Stimulated activated CD4-positive, alpha-beta T cell treated with anti-CD3 and anti-CD28 coated beads, Interleukin-1b, Interleukin-23, amount 100 ng/mL, for 1 hour (primary cell): ENCODE measurements at places on chromosomes 12 and 14.
A peak's percentile ranks its signal among the peaks of the same experiment; 100 is the strongest.

DNA sequence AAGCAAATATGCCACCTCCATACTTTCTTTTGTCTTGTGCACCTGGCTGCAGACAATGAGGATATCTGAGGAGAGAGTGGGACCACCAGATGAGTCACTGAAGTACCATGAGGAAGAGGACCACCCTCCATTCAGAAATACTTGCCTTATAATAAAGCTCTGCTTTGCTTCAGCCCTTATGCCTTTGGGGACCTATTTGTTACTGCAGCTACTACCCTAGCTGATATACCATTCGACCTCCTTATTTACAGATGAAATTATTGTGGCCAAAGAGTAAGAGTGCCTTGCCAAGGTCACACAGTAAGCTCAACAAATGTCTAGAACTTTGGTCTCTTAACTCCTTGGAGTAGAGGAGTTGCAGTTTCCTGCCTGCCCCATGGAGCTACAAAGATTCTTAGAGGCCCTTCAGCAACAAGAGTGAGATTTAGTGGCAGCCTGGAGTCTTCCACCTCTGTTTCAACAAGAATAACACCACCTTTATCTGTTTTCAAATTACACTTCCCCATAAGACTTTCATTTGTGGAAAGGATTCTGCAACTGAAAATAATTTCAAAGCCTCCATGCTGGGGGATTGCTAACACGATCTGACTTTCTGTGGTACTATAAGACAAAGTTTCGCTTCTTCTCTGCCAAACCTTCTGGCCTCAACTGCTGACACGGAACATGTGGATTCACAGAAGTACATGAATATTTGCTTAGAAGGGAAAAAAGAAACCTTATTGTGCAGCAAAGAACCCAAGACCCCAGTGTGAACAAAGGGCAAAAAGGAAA lies 3.6 kb downstream of the CMKLR1 start:
- DNase-seq, result no peak

- no peak for DNase-seq
These were observed 1.3 kb upstream of the OAS3 start for GRCh38 chr12:112936927-112937326.

- no peak for DNase-seq
These were observed 1.9 kb downstream of the PLEKHG3 start for GRCh38 chr14:64706119-64706592.

GRCh38 chr12:114851981-114852380 lies 168.0 kb upstream of the TBX3 start:
- DNase-seq, result no peak

DNA sequence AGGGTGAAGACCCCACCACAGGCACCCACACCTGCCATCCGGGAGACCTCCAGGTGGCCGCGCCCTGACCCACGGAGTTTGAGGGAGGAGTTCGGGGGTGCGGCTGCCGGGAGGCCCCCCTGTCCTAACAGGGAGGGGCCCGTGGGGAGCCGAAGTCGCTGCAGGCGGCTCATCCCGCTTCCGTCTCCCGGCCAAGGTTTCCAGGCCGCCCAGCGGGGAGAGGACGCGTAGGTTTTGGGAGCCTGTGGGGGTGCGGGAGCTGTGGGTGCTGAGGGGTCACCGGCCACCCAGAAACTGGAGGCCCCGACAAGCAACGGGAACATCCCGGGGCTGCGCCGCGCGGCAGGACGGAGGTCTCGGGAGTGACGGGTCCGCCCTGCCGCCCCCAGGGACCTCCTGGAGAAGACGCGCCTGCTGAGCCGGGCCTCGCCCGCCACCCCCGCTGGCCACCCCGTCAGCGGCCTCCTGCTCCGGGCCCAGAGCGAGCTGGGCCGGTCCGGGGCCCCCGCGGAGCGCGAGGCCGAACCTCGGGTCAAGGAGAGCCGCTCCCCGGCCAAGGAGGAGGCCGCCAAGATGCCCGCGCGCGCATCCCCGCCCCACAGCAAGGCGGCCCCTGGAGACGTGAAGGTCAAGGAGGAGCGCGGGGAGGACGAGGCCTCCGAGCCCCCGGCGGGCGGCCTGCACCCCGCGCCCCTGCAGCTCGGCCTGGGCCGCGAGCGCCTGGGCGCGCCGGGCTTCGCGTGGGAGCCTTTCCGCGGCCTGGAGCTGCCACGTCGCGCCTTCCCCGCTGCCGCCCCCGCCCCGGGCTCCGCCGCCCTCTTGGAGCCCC lies 27.6 kb downstream of the LRCOL1 start:
- no peak for DNase-seq

GRCh38 chr12:100199347-100200149 lies 1.1 kb upstream of the ACTR6 start:
- DNase-seq, result peak; percentile 41

DNA sequence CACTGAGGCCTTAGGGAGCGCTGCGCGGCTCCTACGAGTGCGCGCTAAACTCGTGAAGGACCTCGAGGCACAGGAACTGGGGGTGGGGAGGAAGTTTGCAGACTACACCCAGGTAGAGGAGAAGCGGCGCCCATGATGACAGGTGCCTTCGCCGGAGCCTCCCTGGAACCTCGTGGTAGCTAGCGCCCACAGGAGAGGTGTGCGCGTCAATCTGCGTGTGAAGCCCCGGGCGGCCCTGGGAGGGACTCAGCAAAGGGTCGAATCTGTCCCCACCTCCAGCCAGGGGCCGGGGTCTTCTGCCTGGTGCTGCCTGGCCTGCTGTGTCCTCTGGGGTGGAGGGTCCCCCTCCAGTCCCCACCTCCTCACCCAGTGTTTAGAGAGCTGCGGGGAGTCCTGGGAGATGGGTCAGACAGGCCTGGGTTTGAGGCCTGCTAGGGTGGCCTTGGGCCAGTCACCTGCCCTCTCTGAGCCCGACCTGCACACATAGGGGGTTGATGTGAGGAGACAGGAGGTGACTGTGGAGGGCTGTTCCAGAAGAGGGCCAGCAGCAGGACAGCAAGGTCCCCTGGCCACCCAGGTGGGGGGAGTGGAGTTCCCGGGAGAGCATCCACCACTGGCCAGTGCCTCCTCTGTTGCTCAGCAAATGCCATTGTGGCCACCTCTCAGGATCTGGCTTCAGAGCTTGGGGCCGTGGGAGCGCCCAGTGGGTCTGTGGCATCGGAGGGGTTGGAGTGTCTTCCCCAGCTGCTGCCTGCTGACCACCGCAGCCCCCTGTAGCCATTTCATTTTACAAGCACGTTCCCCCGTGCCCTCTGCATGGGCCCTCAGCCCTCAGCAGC lies 20.2 kb upstream of the KIF26A start:
- DNase-seq, result no peak

- DNase-seq, result no peak
These were observed 100.9 kb upstream of the AEBP2 start for GRCh38 chr12:19338405-19338804.

- no peak for DNase-seq
These were observed 36.3 kb upstream of the BAZ1A start for GRCh38 chr14:34911209-34912150.

DNA sequence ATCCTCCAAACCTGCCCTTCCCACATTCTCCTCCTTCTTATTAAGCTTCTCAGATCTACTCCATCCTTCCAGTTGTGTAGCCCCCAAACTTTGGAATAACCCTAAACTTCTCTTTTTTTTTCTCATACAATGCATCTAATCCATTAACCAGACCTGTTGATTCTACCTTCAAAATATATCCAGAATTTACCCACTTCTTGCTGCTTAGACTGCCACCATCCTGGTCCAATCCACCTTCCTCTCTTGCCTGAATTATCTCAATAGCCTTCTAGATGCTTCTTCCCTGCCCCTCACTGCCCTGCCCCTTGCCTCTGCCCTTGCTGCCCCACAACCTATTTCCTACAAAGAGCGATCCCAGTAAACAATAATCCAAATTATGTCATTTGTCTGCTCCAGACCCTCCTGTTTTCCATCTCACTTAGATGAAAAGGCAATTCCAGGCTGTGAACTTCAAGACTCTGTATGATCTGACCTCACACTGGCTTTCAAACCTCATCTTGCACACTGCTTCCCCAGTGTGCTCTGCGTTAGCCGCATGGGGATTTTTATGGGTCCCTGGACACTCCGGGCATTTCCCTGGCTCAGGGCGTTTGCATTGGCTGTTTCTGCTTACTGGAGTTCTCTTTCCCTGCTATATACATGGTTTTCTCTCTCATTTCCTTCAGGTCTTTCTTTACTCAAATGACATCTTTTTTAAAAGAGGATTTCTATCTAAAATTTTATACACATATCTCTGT lies 42.6 kb upstream of the HIF1A start:
- no peak for DNase-seq

- no peak for DNase-seq
These were observed 111.3 kb downstream of the AEBP2 start for GRCh38 chr12:19550626-19551025.

DNA sequence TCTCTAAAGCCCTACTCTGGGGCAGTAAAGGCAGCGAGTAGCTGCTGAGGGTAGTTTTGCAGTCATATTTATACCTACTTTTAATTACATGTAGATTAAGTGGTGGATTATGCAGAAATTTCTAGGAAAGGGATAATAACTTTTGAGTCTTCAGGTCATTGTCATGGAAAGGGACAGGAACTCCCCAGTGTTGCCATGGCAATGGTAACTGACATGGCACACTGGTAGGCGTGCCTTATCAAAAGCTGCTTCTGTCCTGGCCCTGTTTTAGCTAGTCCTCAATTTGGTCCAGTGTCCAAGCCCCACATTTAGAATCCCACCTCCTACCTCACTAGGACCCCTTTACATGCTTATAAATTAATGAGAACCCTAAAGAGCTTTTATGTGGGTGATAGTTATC lies 303.1 kb downstream of the VRK1 start:
- DNase-seq, result no peak

DNA sequence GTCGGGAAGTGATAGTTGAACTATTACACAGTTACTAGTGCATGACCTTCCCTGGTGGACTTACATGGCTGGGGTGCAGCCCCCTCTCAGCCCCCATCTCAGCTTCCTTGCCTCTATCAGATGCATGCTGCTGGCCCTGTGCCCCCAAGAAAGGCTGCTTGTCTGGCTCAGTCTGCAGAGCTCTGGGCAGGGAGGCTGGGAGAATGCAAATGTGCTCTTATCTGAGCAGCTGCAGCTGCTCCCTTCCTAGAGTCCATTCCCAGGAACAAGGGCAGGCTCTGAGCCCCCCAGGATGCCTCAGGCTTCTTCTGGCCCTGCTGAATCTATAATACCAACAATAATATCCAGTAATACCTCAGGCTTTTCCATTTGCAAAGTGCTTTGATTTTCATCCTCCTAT lies 218.1 kb upstream of the SRRM4 start:
- no peak for DNase-seq

DNA sequence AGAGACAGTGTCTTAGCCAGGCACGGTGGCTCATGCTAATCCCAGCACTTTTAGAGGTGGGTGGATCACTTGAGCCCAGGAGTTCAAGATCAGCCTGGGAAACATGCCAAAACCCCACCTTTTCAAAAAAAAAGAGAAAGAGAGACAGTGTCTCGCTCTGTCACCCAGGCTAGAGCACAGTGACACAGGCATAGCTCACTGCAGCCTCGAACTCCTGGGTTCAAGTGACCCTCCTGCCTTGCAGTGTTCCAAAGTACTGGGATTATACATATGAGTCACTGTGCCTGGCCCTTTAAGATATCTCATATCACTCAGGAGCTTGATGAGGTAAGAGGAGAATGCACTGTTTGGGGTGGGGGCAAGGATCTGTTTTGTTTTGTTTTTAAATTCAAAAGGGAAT lies 48.1 kb upstream of the LTBP2 start:
- no peak for DNase-seq

GRCh38 chr12:1305791-1306500 lies 288.4 kb downstream of the FBXL14 start:
- no peak for DNase-seq

DNA sequence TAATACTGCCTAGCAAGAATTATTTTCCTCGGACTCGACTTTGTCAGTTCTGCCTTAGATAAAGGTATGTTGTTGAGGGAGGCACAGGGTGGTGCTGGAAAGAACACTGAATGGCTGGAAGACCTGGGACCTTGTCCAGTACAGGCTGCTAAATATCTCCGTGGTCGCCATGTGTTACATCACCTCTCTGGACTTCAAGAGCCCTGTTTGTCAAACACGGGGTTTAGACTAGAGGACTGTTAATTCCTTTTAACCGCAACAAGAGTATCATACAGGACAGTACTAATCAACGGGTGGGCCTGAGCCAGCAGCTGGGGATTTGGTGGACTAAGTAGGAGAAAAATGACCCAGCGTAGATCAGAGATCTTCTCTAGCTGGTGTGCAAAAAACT lies 476.3 kb downstream of the LRIG3 start:
- no peak for DNase-seq

DNA sequence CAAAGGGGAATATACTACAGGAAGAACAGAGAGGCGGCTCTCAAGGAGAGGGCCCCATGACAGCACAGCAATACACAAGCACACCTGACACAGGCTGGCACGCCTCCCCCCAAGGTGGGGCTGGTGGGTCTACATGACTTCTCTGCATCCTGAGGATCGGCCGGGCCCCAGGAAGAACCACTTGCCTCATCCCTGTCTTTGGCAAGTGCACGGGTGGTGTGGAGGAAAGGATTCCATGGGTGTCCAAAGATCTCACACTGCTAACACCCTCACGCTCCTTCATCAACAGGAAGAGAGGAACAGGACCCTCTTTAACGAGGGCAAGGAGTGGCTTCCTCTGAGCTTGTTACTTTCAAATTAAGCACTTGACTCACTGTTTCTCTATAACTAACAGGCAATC lies 7.3 kb downstream of the VAMP1 start:
- no peak for DNase-seq

GRCh38 chr12:1628666-1629337 lies at the start of gene WNT5B:
TSS of gene WNT5B (plus strand) at chr12:1629231. CDS start at chr12:1631355, 2,124 bp downstream.
- DNase-seq, result no peak

- DNase-seq, result no peak
These were observed 1.4 kb upstream of the PHC1 start for GRCh38 chr12:8912914-8913313.

- DNase-seq, result no peak
These were observed 3.4 kb downstream of the CKB start for GRCh38 chr14:103519043-103519836.

DNA sequence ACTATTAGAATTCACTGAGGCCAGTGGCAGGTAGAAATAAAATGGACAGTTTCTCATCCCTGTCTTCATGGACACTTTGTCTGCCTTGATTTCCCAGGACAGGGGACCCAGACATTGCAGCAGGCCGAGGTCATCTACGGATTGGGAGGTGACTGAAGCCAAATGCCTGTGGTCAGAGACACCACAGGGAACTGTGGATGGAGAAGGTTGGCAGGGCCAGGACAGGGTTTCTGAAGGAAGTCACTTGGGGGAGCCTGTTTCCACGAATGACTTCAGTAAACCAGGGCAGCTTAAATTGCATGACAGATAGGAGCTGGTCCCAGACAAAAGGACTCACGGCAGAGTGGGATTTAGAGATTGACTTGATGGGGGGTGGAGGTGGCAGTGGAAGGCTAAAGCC lies 224.9 kb downstream of the NTF3 start:
- DNase-seq, result no peak

DNA sequence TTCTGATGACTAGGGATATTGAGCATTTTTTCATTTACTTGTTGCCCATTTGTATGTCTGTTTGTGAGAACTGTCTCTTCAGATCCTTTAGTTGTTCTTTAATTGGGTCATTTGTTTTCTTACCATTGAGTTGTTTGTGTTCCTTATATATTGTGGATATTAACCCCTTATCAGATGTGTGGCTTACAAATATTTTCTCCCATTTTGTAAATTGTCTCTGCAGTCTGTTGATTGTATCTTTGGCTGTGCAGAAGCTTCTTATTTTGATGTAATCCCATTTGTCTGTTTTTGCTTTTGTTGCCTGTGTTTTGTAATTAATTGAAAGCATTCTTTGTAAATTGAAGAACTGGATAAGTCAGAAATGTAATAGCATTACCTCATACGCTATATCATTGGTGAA lies 459.1 kb upstream of the FOXG1 start:
- no peak for DNase-seq

GRCh38 chr12:125105600-125105999 lies 40.4 kb downstream of the AACS start:
- no peak for DNase-seq
